ENCODE measurements at places on chromosomes 11 and 22.

DNA sequence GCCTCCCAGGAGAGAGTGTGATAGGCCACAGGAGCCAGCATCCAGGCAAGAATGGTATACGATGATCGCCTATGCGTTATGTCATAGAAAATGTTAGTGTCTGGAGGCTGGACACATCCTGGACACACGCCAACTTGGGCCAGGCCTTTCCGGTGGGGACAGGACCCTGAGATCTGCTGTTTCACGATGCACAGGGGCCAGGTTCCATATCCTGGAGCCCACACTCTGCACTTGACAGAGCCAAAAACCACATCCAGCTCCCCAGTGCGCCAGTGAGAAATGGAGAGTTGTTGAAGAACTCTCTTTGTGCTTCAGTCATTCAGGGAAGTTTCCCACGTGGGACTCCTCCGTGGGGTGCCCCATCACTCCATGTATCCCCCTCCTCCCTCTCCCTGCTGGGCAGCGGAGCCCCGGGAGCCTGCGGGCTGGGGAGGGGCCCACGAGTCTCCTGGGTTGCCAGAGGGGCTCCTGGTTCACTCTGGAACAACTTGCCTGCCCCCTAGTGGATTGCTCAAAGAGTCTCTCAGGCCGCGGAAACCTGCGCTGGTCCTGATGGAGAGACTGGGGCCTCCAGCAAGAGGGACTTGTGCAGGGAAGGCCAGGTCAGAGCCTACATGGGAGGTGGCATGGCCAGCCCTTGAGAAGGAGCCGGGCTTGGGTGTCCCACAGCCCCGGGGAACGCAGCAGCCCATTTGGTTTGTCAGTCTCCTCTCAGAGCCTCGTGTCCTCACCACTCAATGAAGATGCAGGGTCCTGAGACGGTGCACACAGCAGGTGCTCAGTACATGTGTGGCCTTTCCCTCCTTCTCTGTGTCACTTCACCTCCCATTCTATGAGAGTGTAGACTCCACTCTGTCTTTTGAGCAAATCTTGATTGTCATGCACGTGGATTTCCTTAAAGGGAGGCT, 10.2 kb upstream of the LRRC32 start:
- no peak for DNase-seq

DNA sequence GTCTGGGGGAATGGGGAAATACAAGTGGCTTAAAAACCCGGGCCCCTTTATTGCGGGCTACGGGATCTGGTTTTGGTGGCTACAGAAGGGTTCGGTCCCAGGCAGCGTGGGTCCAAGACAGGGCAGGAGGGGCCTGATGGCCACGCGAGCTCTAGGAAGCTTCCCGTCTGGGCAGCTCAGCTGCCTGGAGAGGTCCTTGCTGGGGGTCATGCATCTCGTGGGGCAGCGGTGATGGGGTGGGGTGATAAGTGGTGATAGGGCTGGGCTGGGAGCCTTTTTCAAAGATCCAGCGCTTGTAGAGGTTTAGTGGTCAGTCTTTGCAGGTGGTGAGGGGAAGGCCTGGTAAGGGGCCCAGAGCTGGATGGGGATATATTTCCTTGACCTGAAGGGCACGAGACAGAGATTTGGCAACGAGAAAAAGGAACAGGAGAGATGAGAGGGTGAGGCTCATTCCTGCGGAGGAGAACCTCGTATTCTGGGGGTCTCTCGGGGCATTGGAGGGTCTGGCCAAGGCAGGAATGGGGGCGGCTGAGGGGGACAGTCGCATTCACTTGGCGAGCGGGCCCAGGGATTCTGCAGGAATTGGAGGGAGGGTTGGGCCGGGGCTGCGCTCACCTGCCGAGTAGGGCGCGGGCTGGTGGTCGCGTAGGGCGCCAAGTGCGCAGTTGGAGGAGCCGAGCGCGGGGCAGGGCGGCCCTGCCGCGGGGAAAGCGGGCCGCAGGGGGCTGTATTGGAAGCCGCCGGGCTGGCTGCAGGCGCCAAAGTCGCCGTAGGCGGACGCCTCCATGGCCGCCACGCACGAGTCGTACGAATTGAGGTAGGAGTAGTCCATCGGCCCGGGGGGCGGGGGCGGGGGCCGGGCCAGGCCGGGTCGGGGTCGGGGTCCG, 560 bp downstream of the PHOX2A start:
- no peak for DNase-seq

DNA sequence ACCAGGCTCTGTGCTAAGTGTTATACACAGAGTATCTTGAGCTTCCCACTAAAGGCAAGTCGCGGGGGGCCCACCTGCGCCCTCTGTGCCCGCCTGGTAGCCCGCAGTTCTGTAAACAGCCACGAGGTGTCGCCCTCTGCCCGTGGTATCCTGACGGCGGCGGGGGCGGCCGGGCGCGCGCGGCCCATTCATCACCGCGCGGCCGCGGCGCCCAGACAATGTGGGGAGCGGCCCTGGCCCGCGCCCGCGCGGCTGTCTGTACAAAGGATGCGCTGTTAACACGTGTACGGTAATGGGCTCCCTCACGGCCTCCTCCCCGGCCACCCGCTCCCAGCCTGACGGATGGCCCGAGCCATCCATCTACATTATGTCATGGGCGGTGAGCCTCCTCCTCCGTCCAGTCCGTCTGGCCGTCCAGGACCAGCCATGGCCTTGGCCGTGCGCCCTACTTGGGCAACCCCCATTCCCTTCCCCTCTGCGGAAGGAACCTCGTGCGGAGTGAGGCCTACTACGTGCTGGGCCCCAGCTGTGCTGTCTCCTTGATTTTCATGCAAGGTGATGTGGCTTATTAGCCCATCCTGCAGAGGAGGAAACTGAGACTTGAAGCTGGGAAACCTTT, 99.4 kb downstream of the MIAT start:
- peak; percentile 54 for DNase-seq

DNA sequence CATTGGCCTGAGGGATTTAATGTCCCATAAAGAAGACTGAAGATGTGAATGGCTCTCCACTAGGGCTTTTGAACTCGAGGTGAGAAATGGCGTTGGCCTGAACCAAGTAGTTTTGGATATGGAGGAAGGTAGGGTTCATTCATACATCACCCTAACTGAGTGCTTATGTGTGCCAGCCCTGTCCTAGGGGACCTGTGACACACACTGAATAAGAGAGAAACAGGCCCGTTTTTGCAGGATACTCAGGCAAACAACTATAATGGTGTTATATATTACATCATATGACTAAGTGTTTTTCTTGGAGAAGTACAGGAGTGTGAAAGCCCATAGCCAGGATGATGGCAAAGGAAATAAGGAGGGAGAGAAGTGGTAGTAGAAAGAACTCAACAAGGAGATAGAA, 368.1 kb downstream of the TMEM135 start:
- no peak for DNase-seq

- DNase-seq, result peak; percentile 95
Measured at GRCh38 chr22:50530877-50531545, 1.2 kb upstream of the TYMP start.

Measured in right lobe of liver (tissue), 6 donors.